Activated T-cell treated with anti-CD3 and anti-CD28 coated beads, Interleukin-2, amount 50 U/mL, for 24 hours (primary cell): ENCODE measurements at places on chromosomes 1 and 21.

DNA sequence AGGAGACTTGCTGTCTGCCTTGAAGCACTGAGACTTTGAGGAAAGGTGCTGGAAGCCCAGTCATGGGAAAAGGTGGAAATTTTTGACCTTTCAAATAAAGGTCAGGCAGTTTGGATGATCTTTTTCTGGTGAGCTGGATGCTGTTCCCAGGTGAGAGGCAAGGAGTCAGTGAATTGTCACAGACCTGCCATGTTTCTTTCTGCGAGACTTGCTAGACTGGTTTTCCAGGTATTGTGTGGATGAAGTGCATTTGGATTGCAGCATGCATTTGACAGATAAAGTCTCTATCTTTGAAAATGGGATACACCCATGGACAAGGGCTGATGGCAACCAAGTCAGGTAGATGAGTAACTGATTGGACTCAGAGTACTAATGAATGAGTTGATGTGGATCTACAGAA lies 65.7 kb upstream of the NHLH2 start:
- DNase-seq = no peak

GRCh38 chr1:246434335-246434734 lies 72.7 kb downstream of the SMYD3 start:
- no peak for DNase-seq

- no peak for DNase-seq
Observed at GRCh38 chr1:70893381-70893780, 154.2 kb downstream of the PTGER3 start.

- DNase-seq = no peak
Observed at GRCh38 chr1:61659061-61659460, 65.9 kb downstream of the TM2D1 start.

GRCh38 chr1:182845379-182845778 lies 6.2 kb downstream of the DHX9 start:
- no peak for DNase-seq
